Cerebellar nuclear complex (tissue), 1 donor: ENCODE measurements at places on chromosomes 3 and 15.

DNA sequence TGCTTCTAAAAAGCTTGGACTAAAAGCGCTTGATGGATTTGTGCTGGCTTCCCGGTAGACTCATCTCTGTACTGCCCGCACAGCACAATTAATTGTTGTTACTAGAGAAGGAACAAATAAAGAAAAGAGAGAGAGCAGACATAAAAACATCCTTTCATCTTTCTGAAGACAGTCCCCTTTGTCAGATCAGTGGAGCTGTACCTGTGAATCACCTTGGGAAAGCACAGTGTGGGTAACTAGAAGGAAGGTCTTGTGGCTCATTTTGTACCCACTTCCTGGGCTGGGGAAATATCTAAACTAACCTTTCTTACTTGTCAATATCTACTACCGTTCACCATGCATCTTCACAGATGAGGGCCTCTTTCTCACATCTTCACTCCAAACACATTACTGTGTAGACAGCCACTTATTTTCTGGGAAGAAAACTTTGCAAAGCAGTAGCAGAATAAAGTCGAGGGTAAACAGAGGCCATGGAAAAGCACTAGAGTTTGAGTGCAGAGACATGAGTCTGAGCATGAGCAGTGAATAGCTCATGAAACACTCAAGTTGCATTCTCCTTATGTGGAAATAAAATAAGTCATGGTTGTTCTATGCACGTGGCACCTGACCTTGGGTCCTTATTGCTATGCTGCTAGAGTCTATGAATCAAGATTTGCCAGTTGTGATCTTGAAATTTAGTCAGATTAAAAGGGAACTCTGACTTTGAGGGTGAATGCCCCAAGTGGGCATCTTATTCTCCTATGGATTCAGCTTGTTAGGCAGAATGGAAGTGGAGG lies 169.3 kb downstream of the LPP start:
- DNase-seq = no peak

DNA sequence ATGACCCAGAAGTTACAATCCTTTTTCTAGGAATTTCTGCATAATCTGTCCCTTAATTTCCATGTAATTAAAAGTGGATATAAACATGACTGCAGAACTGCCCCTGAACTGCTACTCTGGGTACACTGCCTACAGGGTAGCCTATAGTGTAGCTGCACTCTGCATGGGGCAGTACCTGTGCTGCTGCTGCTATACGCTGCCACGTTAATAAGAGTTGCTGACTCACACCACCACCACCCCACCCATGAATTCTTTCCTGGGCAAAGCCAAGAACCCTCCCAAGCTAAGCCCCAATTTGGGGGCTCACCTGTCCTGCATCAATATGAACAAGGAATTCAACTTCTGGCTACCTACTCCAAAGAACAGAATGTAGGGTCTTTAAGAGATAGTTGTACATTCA lies 13.9 kb downstream of the HDGFL3 start:
- DNase-seq = no peak

GRCh38 chr3:171187706-171188290 lies 161.3 kb upstream of the SLC2A2 start:
- DNase-seq = no peak

GRCh38 chr15:98863983-98864382 lies 143.6 kb downstream of the PGPEP1L start:
- DNase-seq = no peak

DNA sequence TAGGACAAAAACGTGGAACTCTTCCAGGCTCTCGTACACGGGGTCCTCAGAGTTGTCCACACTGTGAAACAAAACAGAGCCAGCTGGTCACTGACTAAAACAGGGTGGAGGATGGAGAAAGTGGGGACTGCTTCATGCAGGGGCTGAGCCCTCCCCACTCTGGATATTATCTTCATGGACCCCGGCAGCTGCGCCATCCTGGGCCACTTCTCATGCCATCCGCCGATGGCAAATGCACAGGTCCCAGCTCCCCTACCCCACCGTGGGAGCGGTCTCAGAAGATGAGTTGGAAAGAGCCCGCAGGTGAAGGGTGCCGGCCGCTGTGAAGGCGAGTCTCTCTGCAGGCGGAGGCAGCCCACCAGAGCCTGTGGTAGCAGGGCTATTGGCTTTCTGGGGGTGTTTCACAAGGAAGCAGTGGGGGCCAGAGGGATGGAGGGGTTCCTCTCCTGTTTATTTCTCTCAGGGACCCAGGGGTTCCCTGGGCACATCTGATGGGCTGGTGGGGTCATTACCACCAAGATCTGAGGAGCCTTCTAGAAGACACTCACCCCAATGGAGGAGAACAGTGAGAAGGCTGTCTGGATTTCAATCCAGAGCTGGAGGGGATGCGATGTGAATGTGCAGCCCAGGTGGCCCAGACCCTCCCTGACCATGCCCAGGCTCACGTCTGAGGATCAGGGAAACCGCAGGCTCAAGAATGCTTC lies 177.3 kb downstream of the KLF13 start:
- DNase-seq = no peak

- no peak for DNase-seq
Observed at GRCh38 chr3:186696522-186696921, 20.6 kb upstream of the KNG1 start.

DNA sequence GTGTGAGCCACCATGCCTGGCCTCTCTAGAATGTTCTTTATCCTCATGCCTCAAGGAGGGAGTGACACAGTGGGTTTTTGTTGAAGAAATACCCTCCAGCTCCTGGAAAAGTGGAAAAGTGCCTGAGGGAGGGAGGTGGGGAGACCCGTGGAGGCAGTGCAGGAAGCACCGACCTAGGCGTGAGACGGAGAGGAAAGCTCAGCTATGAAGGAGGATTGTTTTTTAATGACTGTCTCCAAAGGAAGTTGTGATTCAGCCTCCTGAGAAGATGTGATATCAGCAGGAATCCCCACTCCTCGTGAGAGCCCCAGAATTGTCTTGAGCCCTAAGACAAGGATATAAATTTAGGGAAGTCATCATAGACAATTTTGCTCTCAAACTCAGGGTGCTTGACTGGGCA lies 21.7 kb downstream of the RPLP1 start:
- DNase-seq = no peak

DNA sequence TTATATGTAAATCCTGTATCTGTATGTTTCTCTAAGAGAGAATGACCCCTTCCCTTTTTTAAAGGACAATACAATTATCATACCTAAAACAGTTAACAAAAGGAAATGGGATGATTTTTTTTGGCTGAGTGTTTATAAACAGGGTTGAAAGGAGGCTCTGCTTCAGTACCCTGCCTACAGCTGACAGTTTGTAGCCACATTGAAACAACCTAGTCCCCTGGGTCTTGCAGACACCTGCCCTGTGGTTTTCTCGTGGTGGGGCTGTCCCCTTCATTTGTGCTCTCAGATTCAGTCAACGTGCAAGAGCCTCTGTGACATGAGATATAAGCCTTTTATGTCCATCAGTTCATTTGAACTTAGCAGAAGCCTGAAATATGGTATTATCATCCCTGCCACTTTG lies 2.3 kb upstream of the HMCES start:
- DNase-seq = no peak

DNA sequence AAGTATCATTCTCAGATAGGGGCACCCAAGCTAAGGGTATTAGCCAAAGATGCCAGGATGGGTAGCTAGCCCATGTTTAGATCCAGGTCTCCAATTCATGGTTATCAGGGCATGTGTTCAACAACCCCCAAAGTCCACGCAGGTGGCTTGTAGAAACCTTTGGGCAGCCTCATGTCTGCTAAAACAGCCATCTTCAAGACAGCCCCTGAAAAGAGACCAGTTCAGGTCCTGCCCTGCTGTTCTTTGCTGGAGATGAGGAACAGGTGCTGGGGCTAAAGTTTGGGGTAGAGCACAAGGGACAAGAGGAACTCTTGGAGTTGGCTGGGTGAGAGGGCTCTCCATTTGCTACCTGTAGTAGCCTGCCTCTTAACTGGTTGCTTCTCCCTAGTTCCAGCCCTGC lies 4.6 kb downstream of the PPM1M start:
- no peak for DNase-seq

DNA sequence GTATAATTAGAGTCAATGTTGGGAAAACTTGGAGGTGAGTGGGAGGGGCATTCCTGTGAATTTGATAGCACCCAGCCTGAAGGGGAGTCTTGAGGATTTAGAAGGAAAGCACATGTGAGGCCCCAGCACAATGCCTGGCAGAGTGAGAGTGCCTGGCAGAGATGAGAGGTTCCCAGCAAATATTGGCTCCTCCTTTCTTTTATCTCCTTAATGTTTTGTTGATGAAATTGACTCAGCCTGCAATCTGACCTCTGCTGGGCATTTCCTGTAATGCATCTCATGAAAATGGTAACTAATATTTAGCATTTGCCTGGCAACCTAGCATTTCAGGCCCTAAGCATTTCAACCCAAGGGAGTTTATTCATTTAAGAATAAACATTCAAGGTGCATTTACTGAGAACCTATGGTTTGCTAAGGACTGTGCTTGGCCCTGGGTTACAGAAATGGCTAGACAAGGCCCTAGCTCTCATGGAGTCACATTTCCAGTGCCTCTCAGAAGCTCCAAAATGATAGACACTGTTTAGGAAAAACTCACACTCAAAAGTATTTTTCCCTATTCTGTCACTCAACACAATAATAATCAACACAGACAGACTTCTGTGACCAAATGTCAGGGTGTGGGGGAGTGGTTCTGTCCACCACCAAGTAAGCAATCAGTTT lies 19.0 kb downstream of the PDHB start:
- no peak for DNase-seq

DNA sequence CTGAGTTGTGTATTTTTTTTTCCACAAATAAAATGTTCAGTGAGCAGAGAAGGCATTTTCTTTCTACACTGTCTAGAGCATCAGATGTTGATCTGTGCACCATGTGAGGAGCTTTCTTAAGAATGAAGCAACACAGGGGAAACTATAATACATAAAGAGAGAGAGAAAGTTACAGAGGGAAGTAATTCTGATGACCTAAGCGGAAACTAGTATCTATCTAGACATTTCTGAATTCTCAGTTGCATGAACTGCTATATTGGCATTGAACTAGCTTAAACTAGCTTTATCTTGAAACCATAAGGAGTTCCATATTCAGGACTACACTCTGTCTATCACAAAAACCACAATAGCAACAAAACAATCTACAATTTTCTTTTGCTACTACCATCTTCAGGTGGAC lies 822.4 kb downstream of the VGLL3 start:
- no peak for DNase-seq

- no peak for DNase-seq
Observed at GRCh38 chr3:115671761-115672455, 48.6 kb downstream of the GAP43 start.

- no peak for DNase-seq
Observed at GRCh38 chr3:144554889-144555288, 583.3 kb downstream of the DIPK2A start.

GRCh38 chr3:33130144-33130543 lies 16.3 kb downstream of the CRTAP start:
- no peak for DNase-seq

DNA sequence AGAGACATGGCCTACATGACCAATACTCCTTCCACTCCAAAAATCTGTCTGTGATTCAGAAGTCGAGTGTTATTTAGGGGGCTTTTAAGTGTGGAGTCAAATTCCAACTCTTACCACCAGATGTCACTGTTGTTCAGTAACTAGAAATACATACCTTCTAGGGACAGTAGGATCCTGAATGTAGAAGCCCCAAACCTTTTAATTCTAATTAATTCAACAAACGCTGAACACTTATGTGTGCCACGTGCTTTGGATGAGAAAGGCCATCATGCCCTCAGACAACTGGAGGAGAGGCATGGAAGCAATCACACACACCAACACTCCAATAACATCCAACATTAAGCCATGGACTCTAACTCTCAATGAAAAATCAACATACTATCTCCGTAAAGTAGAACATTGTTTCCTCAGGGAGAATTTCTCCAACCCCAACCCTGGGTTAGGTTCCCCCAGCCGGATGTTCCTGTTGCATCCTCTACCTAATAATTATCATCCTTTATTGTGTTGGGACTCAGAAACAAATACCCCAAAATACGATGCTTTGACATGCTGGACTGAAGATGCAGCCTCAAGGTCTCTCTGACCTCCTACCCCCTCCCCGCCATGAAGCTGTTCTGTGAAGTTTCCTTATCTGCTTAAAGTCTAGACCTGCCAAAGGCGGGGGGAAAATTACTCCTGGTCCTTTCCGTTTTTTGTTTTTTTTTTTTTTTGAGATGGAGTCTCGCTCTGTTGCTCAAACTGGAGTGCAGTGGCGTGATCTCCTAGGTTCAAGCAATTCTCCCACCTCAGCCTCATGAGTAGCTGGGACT lies 8.0 kb upstream of the CCDC13 start:
- DNase-seq = no peak

DNA sequence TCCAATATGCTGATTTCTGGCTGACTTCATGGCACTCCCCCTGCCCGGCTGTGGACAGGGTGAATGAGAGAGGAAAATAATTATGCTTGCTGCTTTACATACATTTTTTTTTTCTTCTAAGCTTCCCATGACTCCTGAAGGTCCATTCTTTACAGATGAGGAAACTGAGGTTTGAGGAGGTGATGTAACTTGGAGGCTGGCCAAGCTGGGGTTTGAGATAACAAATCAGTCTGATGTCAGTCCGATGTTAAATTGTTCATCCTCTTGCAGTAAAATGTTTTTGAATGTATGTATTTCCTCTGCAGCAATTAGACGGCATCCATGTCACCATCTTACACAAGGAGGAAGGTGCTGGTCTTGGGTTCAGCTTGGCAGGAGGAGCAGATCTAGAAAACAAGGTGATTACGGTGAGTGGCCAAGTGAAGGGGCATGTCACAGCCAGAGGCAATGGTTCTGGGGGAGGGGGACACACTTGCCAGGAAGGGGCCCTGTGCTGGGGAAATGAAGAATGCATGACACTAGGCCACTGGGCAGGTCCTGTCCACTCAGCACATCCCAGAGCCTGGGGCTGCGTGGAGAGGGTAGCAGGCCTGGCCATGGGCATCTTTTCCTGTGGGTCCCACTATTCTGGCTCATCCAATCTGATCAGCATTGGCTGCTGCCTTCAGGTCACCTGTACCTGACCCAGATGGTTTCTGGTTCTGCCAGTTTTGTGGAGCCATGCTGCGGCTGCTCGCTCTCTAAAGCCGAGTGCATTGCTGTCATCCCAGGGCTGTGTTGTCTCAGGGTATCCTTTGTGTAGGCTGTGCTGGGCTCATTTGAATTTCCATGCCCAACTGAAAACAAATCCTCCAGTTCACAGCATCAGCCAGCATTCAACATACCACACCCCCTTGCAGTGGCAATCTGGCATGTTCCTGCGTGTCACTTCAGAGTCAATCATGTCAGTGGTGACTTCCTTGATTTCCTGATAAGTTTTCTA lies 20.4 kb downstream of the STARD5 start:
- no peak for DNase-seq

DNA sequence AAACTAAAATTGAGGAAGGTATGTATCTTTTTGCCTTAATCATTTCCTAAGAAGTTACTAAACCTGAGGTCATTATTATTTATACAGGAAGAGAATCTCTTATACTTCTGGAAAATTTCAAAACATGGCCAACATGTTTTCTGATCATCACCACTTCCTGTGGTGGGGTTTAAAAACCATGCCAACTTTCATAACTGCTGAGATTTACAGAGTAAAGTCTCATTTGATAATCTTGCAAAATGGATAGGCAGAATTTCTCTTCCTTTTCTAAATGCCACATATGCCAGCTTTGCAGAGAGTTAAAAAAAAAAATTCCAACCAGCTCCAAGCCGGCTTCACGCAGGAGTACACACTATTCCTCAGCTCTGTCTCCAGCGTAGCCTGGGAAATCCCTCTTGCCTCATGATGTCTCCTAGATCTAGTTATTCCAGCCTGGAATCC lies 124.3 kb upstream of the SPRED1 start:
- DNase-seq = no peak

GRCh38 chr15:70327856-70328678 lies 230.3 kb upstream of the TLE3 start:
- DNase-seq = no peak

- no peak for DNase-seq
Observed at GRCh38 chr3:147962408-147963164, 553.4 kb downstream of the ZIC1 start.

GRCh38 chr3:63849175-63849574 lies 14.4 kb downstream of the THOC7 start:
- DNase-seq = no peak
